ENCODE measurements at places on chromosomes 1 and 21. TPM values are rescaled to one million over a fixed set of nuclear protein-coding genes. Genes with fewer than 3 reads are reported as not detected.

Gene RAB42
- 2.1 TPM for total RNA-seq

Gene AMPD1
- not detected for total RNA-seq

Gene KIF14
- total RNA-seq: 11.9 TPM

Gene HCN3
- 0.20 TPM for total RNA-seq

Gene CLIC6
- not detected for total RNA-seq

Gene NHLH1
- 0.13 TPM for total RNA-seq

Gene C1orf116
- total RNA-seq: not detected

Gene MROH9
- total RNA-seq: not detected

Gene FCRLA
- total RNA-seq: 0.27 TPM

Gene GBP3
- 39.9 TPM for total RNA-seq

Gene SPRR2F
- not detected for total RNA-seq

Gene VN1R5
- not detected for total RNA-seq

Gene NRIP1
- 61.0 TPM for total RNA-seq

Gene PBX1
- total RNA-seq: 2.5 TPM

Gene DCST1
- total RNA-seq: not detected

Gene HRNR
- total RNA-seq: not detected

Gene LRRC41
- 66.9 TPM for total RNA-seq

Gene TNFRSF1B
- 22.3 TPM for total RNA-seq

Gene GNAT2
- 0.34 TPM for total RNA-seq

Gene LMOD1
- total RNA-seq: 0.10 TPM

Gene SELE
- total RNA-seq: 3.0 TPM

Measured in mammary microvascular endothelial cell (primary cell).